ENCODE measurements at places on chromosomes 1 and 21. TPM values are rescaled to one million over a fixed set of nuclear protein-coding genes. Genes with fewer than 3 reads are reported as not detected.

Gene IFI44L
- 1.6 TPM for polyA plus RNA-seq

Gene ABCG1
- 7.7 TPM for polyA plus RNA-seq

Gene LEMD1
- polyA plus RNA-seq = not detected

Gene KCNE1
- polyA plus RNA-seq = 0.15 TPM

Gene SNX7
- polyA plus RNA-seq = 23.3 TPM

Gene SRP9
- polyA plus RNA-seq = 221 TPM

Gene PPOX
- 21.5 TPM for polyA plus RNA-seq

Gene AADACL3
- not detected for polyA plus RNA-seq

Gene CELF3
- 0.23 TPM for polyA plus RNA-seq

Gene MIS18A
- 10.3 TPM for polyA plus RNA-seq

Gene CRNN
- polyA plus RNA-seq = not detected

Gene CRABP2
- polyA plus RNA-seq = 254 TPM

Gene AXDND1
- polyA plus RNA-seq = 0.09 TPM

Gene PDE9A
- polyA plus RNA-seq = 10.7 TPM

Gene SPRR2A
- polyA plus RNA-seq = not detected

Gene URB2
- polyA plus RNA-seq = 7.5 TPM

Gene BACE2
- polyA plus RNA-seq = 34.2 TPM

Gene SYT14
- 1.3 TPM for polyA plus RNA-seq

Gene USP16
- polyA plus RNA-seq = 40.8 TPM

Gene SPRR3
- not detected for polyA plus RNA-seq

Gene SUSD4
- polyA plus RNA-seq = 3.7 TPM

Gene GDAP2
- 8.4 TPM for polyA plus RNA-seq

Gene YIPF1
- 16.5 TPM for polyA plus RNA-seq

Gene VSIG8
- polyA plus RNA-seq = not detected

Gene S100A12
- 0.80 TPM for polyA plus RNA-seq

Gene RGSL1
- polyA plus RNA-seq = not detected

Gene LCK
- 0.26 TPM for polyA plus RNA-seq

Gene S100A7A
- not detected for polyA plus RNA-seq

Gene SLAMF8
- polyA plus RNA-seq = not detected

All from muscle of back (tissue), 13 donors.